ENCODE measurements at places on chromosomes 11 and 22. TPM values are rescaled to one million over a fixed set of nuclear protein-coding genes. Genes with fewer than 3 reads are reported as not detected.

- DNase-seq, result no peak
Measured at GRCh38 chr11:61477126-61477525, 31.4 kb upstream of the LRRC10B start.

The NCF4 gene
- 146 TPM for total RNA-seq

DNA sequence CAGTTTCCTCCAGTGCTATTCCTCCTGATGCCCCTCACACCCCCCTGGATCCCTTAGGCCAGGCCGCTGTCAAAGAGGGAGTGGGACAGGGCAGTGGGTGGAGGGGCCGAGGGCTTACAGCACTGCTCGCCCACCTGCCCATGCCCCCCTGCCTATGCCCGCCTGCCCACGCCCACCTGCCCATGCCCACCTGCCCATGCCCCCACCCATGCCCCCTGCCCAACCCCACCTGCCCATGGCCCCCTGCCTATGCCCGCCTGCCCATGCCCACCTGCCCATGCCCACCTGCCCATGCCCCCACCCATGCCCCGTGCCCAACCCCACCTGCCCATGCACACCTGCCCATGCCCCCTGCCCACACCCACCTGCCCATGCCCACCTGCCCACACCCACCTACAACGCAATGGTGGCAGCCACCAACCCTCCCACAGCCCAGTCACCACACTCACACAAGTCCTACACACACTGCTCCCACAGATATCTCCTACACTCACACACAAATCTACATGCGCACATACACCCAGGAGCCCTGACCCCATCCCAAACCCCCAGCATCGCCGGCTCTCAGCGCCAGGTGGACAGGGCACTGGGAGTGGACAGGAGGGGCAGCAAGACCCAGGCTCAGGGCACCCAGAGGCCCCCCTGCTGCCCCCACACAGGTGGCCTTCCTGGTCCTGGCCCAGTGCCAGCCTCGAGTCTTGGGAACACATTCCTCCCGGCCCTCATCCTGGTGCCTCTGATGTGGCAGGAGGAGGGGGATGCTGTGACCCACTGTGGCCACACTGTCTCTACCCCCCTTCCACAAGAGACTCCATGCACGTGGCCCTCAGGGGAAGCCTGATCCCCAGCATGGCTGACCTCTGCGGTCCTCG is 61.8 kb downstream of the CYTH4 start:
- DNase-seq, result no peak

DNA sequence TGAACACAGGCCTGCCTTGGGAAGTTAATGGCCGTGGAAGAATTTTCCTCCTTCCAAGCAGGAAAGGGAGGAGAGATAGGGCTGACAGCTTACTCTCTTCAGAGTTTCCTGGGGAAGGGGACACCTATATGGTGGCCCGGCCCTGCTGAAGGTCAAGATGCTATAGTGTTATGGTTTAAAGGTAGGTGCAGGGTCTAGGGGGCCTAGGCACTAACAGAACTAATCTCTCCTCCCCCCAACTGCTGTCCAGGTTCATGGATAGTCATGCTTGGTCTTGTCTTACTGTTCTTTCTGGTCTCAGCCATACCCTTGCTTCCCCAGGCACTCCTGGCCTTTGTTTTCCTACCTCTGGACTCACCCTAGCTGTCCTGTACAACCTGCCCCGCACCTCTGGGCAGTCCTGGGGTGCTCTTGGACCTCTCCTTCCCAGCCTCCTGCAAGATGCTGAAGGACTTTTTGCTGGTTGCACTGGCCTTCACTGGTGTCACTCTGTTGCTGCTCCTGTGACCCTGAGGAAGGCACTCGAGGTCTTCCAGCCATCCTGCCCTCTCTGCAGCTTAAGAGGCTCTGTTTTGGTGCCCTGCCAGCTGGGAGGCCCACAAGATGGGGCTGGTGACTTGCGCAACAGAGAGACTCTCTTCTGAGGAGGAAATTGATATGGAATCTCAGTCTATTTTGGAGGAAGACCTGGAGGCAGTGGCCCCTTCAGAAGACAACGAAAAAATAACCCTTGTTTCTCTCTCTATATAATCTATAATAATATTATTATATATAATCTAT is 17.9 kb downstream of the SEC14L3 start:
- no peak for DNase-seq

Measured in spleen (tissue), 13 donors.